T follicular helper cell (primary cell): ENCODE measurements at places on chromosomes 2 and 18.

DNA sequence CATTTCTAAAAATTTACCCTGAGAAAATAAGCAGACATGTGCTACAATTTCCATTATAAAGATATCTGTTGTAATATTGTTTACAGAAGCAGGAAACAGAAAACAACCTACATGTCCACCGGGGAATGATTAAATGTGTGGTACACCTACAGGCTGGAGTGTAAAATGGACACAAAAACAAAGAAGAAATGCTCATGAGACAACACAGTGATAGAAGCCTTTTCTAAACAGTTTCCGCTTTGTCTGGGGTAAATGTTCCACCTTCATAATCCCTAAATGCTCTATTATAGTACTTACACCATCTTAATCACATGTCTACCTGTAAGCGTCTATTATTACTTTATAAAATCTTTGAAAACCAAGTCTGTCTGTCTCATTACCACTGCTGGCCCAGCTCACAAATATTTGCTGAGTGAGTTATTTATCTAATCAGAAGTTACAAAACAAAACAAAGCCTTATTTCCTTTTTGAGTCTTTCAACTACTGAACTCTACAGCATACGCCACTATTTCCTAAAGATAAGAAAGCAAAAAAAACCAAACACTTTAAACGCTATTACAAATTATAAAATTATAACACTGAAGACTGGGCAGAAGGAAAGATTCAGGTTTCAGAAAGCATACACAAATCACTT lies 95.3 kb downstream of the PIGN start:
- no peak for DNase-seq

DNA sequence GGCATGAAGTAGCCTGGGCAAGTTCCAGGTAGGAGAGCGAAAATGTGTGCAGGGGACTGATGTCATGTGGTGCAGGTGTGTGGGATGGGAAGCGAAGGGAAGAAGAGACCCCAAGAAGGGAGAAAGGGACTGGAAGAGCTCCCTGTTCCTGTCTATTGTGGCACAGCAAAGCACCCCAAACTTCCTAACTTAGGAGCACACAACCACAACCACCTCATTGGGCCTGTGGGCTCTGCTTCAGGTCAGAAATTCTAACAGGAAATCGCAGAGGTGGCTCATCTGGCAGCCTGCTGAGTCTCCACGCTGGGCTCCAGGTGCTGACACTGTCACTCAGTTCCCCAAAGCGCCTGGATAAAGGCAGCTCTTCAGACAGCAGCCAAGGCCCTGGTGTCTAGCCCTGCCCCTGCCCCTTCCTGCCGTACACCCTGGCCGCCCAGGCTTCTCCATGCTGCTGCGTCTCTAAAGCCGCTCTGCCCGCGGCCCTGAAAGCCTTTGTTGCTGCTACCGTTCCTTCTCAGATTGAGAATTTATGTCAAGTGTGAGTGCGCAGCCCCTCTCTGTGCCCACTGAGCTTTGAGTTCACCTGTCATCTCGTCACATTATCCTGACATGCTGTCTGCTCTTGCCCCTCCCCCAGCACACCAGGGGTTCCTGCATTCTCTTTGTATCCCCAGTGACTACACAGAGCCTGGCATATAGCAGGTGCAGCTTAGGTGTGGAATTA lies 140.2 kb upstream of the BCL2L11 start:
- no peak for DNase-seq

- DNase-seq, result no peak
Measured at GRCh38 chr2:70310899-70311298, 9.0 kb upstream of the FAM136A start.

DNA sequence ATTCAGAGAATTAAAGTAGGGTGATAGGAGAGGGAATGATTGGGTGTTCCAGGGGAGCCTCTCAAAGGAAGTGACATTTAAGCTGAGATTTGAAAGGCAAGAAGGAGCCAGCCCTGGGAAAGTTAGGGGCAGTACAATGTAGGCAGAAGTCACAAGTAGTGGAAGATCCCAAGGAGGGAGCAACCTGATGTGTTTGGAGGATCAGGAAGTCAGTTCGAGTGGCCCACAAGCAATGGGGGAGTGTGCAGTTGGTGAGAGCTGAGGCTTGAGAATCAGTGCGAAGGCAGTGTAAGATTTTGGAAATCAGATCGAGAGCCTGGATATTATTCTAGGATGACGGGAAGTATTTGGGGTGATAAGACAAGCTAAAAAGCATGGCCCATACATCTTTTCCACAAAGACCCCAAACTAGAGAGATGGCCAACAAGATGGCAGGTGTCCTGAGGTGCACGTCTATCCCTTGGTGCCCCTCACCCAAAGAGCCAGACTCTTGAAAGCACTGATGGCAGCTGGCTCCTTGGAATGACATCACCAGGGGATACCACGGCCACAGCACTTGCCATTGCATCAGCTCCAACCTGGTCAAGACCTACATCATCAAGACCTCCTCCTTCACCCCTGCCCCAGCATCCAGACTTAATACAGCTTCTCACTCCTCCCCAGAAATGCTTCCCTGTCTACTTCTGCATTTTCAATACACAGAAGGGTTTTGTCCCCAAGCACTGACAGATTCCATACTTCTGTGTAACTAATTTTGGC lies 127.3 kb downstream of the BCL2 start:
- DNase-seq, result no peak
